Neural crest cell (in vitro differentiated cells): ENCODE measurements at places on chromosomes 16 and 17. TPM values are rescaled to one million over a fixed set of nuclear protein-coding genes. Genes with fewer than 3 reads are reported as not detected.

- no peak for DNase-seq
Measured at GRCh38 chr16:10001258-10001775, 180.9 kb downstream of the GRIN2A start.

DNA sequence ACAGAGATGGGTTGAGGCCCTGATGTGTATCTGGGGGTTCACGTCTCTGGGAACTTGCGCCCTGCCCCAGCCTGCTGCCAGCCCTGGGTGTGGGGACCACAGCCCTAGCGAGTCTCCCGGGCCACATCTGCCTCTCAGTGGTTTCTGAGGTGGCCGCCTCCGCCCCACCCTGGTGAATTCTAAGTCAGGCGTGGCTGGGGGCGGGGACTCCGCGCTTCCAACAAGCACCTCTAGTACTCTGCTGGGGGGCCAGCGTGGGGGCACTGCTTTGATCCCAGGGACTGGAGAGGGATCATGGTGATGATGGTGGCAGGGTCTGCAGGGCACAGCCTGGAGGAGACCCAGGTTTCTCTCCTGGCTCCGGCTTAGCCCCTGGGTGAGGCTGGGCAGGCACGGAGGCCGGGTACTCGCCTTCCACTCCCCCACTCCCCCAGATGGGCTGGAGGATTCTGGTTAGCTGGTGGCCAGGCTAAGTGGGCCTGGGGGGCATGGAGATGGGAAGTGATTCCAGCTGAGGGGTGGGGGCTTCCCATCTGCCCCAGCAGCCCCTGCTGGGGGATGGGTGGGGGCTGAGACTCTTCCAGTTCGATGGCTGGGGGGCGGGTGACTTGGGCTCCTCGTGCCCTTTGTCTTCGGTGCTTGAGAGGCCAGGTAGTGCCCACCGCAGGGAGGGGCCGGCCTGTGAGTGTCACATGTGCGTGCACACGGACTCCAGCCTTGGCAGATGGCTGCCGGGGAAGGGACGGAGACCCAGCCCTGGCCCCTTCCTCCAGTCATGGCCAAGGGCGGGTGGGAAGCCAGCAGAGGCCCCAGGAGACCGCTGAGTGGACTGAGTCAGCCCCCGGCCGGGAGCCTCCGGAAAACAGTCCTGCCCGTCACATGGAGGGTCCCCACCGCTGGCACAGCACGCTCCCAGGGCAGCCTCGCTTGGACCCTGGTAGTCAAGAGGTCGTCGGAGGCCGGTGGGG, 3.9 kb downstream of the GLIS2 start:
- no peak for DNase-seq

DNA sequence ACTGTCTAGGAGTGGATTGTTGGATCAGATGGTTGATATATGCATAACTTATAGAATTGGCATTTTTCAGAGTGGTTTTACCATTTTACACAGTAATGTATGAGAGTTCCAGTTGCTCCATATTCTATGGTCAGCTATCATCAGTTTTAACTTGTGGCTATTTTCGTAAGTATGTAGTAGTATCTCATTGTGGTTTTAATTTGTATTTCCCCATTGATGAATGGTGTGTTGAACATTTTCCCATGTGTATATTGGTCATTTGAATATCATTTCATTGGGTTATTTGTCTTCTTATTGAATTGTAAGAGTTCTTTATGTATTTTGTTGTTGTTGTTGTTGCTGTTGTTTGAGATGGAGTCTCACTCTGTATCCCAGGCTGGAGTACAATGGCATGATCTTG, 6.2 kb downstream of the WNT9B start:
- DNase-seq, result no peak

Gene TBC1D26
- 1.9 and 3.0 TPM in 2 replicates for total RNA-seq
